Upper lobe of right lung (tissue), 1 donor: ENCODE measurements at places on chromosomes 5 and 9. TPM values are rescaled to one million over a fixed set of nuclear protein-coding genes. Genes with fewer than 3 reads are reported as not detected.

GRCh38 chr5:107553117-107553555 lies 117.6 kb downstream of the EFNA5 start:
- DNase-seq: no peak

- no peak for DNase-seq
Observed at GRCh38 chr5:123285122-123286023, 137.8 kb downstream of the CEP120 start.

Gene CCDC171
- total RNA-seq: 3.0 TPM

Gene PDGFRB
- total RNA-seq: 120 TPM

GRCh38 chr5:34684281-34684979 lies 28.3 kb downstream of the RAI14 start:
- no peak for DNase-seq

Gene PCDHGB1
- 2.0 TPM for total RNA-seq

GRCh38 chr5:113283558-113283957 lies 151.2 kb downstream of the TSSK1B start:
- no peak for DNase-seq

GRCh38 chr9:93294011-93294410 lies 110.1 kb downstream of the WNK2 start:
- no peak for DNase-seq

DNA sequence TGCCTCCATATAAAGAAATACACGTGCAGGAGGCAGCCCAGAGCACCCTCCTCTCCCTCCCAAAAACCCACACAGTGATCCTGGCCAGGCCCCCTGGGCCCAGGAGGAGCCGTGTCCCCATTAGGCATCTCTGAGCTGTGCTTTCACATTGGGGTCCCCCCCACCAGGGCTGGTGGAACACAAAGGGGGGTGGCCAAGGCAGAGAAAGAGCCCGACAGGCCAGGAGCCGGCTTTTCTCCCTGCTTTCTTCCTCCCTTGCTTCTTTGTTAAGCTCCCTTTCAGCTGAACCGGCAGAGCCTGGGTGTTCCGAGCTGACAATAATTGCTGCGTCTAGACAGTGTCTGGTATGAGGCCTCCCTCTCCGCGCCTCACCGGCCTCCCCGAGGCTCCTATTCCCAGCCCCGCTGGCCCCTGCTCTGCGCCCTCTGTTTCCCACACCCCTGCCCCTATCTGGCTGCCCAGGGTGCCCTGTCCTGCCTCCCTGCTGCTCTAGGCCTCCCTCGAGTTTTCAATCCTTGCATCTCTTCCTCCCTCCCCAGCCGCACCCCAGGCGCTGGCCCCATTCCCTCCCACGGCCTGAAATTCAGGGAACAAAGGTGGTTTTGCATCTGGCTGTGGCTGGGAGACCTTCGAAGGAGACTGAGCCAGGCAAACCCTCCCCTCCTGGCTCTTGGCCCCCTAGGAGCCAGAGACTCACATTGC lies 120.6 kb downstream of the C9orf50 start:
- no peak for DNase-seq

GRCh38 chr5:33182986-33183385 lies 257.8 kb upstream of the TARS1 start:
- DNase-seq: no peak

- no peak for DNase-seq
Observed at GRCh38 chr5:71695071-71695470, 24.0 kb upstream of the CARTPT start.

GRCh38 chr9:132160802-132161742 lies 786 bp upstream of the NTNG2 start:
- no peak for DNase-seq

Gene KIF12
- total RNA-seq: 6.2 TPM

Gene RASGRF2
- 5.4 TPM for total RNA-seq

Gene SPATA31E1
- total RNA-seq: not detected

Gene GRM6
- total RNA-seq: not detected

- DNase-seq: no peak
Observed at GRCh38 chr5:32814620-32815019, 103.5 kb downstream of the NPR3 start.

GRCh38 chr5:151574444-151574996 lies 16.6 kb downstream of the FAT2 start:
- DNase-seq: no peak

Gene NTNG2
- 7.6 TPM for total RNA-seq

Gene PRUNE2
- 7.4 TPM for total RNA-seq

Gene NTRK2
- total RNA-seq: 0.98 TPM

- DNase-seq: no peak
Observed at GRCh38 chr9:117044241-117044640, 357.1 kb downstream of the TRIM32 start.

Gene BARX1
- not detected for total RNA-seq

DNA sequence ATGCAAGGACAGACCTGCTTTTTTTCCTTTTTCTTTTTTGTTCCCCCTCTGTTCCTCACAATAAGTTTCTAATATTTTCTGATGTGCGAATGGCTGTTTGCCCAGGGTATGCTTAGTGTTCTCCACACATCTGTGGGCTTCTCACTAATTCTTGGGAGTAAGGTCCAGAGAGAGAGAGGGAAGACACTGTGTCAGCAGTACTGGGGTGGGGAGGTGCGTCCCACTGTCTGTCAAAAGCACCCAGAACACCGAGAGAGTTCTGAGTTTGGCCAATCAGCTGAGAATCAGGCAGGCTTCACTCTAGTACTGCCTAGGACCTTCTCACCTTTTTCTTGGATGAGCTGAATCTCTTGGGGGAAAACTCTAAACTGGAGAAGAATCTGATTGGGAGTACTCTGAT lies 61.8 kb downstream of the ELL2 start:
- no peak for DNase-seq

- no peak for DNase-seq
Observed at GRCh38 chr5:103600086-103600485, 37.5 kb upstream of the NUDT12 start.

DNA sequence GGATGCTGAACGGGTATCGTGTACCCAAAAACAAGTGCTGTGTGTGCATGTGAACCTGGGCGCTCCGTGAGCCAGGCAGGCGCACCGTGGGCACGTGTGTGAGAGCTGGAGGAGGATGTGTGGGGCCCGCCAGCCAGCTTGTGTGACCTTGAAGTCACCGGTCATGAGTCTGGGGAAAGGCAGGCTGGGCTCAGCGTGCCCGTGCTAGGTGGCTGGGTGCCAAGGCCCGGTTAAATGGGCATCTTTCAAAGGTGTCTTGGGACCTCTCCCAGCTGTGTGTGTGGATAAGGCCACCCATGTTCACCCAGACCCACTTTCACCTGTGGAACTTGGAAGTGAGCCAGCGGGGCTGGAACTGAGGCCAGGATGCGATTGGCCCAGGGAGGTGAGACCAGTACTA lies 3.4 kb downstream of the KCNT1 start:
- no peak for DNase-seq
